Activated CD4-positive, CD25-positive, alpha-beta regulatory T cell treated with anti-CD3 and anti-CD28 coated beads, Interleukin-2, amount 50 U/mL, for 24 hours (primary cell): ENCODE measurements at places on chromosomes 11 and 22.

DNA sequence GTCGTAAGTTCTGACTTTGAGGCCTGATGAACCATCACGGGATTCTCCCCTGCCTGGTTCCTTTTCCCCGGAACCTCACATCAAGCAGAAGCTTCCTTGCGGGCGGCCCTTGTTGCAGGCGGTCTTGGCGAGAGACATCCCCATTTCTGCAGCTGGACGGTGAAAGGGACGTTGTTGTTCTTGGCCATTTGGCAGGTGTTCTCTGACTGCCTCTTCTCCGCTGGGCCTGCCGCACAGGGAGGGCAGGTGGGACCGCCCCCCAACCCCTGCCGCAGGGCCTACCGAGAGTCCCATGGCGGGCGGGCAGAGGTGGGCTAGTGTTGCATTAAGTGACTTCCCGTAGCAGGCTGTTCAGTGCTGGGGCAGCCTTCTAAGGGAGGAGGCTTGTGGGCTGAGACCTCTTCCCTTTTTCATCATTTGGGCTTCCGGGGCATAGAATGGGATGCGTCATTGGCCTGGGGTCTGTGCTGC is 26.9 kb upstream of the GRAMD4 start:
- ATAC-seq = no peak

GRCh38 chr11:12287009-12287373 is 90.4 kb upstream of the PARVA start:
- no peak for ATAC-seq

- ATAC-seq = no peak
These were observed 242.3 kb upstream of the TBCEL start for GRCh38 chr11:120781486-120782120.

DNA sequence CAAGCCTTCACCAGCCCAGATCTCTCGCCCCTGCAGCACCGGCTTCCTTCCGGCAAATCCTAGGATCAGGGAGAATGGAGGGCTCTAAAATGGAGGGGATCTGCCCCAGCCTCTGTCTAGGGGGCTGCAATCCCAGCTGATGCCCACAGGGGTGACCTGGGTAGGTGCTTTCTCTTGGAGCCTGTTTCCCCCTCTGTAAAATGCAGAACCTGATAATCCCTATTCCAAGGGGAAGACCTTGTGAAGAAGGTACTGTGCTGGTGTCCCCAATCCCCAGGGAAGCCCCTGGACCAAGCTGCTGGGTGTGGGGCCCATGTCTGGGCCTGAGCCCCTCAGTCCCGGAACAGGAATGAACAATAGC is 2.8 kb downstream of the EMID1 start:
- ATAC-seq = no peak

DNA sequence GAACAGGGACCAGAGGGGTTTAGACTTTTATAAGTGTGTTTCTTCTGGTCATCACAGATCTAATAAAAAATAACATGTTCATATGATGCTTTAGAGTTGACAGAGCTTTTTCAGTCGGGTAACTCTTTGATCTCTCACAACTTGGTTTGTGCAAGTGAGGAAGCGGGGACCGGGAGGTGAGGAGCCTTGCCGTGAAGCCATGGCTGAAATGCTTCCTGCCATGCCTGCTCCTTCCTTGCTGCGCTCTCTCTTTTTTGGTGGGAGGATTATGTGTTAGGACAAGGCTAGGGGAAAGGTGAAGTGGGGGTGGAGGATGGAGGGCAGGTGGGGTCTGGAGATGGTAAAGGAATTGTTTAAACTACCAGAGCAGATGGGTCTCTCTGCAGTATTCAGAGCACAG is 23.8 kb downstream of the TEAD1 start:
- no peak for ATAC-seq

GRCh38 chr11:1194977-1195681 is 27.7 kb upstream of the MUC5B start:
- no peak for ATAC-seq

- ATAC-seq = no peak
These were observed 473.8 kb upstream of the API5 start for GRCh38 chr11:42837994-42838393.

- no peak for ATAC-seq
These were observed 121.9 kb downstream of the ARHGAP42 start for GRCh38 chr11:100808904-100809491.

DNA sequence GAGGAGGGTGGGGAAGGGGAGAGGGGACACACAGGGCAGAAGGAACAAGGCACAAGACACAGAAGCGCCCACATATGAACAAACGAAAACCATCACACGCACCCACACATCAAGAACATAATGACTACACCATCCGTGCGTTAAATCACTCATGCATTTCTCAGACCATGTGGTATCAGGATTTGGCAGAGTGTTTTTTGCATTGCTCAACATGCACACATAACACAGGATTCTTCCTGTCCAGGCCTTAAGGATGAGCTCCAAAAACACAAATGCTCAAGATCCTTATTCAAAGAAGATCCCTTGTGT is 309.5 kb downstream of the CADM1 start:
- peak; percentile 78 for ATAC-seq

DNA sequence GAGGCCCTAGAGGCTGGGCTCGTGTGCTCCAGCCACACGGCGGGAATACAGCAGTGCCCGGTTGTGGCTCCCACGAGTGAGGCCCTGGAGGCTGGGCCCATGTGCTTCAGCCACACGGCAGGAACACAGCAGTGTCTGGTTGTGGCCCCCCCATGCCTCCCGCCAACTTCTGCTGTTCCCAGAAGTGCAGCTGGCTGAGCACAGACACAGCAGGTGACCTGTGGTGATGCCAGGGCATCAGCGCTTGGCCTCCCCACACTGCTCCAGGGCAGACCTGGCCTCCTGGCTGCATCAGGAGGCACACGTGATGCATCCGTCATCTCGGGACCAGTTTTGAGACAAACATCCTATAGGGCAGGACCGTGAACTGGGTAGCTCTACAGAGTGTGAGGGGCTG is 110.3 kb downstream of the KCNQ1OT1 start:
- ATAC-seq = no peak

- ATAC-seq = no peak
These were observed 211.9 kb downstream of the BLID start for GRCh38 chr11:121904148-121904547.

GRCh38 chr11:57896361-57897145 is 127.1 kb upstream of the OR9Q1 start:
- no peak for ATAC-seq

DNA sequence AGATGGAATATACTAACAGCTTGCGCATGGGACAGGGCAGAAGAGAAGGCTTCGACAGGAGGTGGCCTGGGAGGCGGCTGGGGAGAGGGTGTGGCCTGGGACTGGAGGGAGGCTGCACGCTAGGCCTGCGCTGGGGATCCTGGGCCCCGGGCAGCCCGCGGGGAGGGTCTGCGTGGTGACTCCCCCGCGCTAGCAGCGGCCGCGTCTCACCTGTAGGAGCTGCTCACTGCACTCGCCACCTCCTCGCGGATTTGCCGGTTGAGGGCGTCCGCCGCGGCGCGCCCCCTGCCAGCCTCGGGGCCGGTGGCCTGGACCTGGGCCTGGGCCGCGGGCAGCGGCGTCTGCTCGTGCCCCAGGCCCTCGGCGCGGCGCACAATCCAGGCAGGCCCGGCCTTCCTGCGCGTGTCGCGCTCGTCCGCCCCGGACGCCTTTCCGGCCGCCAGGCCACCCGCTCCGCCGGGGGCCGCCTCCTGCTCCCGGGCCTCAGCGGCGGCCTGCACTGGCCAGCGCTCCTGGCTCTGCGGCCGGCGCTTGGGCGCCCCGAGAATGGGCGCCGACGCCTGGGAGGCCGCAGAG is 1.5 kb downstream of the MAP6 start:
- peak; percentile 24 for ATAC-seq

DNA sequence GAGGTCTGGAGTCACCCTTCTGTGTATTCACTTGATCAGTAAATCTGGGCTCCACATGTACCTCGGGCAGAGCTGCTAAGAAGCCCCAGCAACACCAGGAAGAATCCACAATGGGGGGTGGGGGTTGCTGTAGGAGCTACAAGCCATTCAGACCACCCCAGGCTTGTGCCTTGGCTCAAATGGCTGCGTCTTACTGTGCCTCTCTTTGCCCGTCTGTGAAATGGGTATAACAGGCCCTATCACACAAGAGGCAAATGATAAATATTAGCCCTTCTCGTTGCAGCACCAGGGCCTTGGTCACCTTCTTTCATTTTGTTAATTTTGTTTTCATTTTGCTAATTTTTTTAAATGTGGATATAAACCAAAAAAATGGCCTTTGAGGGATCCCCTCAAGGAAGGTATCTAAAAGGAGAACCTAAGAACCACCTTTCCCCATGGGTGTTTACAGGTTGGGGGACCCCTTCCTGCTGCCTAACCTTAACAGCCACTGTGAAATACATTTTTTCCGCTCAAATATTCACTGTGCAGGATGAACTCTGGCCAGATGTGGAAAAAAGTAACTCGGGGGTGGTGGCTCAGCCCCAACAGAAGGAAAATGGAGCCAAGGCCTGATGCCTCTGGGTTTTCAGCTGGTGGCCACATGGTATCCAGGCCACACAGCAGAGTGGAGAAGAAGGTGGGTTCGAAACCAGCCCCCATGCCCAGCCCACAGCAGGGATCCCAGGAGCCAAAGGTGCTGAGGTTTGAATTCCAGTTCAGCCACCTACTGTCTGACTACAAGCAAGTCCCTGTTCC is 284.0 kb downstream of the MN1 start:
- no peak for ATAC-seq

DNA sequence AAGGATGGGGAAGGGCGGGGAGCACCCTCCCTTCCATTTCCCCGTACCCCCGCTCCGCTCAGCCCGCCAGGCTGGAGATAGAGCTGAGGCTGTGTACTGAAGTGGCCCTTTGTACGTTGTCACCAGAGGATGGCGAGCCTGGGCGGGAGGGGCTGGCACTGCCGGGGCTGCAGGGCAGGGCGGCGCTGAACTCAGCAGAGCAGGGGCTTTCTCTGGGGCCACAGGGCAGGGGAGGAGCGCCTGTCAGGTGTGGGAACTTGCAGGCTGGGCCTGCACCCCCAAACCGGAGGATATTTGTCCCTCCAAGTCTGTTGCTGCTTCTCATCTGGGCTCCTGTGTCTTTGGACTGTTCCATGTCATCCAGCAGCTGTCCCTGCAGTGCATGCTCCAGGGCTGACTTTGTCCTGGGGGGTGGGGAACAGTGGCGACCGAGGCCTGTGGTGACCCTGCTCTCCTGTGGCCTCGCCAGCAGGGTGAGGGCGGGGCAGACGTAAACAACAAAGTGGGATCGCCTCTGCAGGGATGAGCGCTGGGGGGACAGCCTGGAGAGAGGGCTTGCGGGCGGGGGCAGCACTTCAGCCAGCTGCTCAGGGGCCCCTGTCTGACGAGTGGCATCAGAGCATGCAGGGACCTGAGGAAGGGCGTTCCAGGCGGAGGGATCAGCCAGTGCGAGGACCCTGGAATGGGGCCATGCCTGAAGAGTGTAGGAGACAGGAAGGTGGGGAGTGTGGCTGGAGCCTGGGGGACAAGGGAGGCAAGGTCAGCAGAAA is 13.1 kb downstream of the MGAT3 start:
- no peak for ATAC-seq

GRCh38 chr22:43543522-43544288 is 131.9 kb downstream of the MPPED1 start:
- no peak for ATAC-seq

- ATAC-seq = no peak
These were observed 42.1 kb downstream of the PPARA start for GRCh38 chr22:46192210-46192993.

GRCh38 chr22:45897736-45898135 is 79.2 kb downstream of the WNT7B start:
- ATAC-seq = no peak

DNA sequence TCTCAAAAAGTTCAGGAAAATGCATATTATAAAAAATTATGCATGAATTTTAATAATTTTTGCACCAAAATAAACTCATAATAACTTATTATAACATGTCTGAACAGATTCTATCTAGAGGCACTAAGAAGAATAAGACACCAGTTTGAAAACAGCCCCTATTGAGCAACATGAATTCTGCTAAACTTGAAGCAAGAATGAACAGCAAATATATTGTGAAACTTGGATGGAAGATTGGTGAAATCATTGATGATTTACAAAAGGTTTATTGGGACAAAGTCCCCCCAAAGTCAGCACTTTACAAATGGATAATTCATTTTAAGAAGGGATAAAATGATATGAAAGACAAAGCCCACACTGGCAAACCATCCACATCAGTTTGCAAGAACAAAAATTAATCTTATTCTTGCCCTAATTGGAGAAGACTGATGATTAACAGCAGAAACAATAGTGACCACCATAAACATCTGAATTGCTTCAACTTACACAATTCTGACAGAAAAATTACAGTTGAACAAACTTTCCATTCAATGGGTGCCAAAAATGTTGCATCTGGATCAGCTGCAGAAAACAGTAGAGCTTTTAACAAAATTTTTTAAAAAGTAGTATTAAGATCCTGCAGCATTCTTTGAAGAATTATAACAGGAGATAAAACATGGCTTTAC is 257.5 kb upstream of the FAT3 start:
- no peak for ATAC-seq

DNA sequence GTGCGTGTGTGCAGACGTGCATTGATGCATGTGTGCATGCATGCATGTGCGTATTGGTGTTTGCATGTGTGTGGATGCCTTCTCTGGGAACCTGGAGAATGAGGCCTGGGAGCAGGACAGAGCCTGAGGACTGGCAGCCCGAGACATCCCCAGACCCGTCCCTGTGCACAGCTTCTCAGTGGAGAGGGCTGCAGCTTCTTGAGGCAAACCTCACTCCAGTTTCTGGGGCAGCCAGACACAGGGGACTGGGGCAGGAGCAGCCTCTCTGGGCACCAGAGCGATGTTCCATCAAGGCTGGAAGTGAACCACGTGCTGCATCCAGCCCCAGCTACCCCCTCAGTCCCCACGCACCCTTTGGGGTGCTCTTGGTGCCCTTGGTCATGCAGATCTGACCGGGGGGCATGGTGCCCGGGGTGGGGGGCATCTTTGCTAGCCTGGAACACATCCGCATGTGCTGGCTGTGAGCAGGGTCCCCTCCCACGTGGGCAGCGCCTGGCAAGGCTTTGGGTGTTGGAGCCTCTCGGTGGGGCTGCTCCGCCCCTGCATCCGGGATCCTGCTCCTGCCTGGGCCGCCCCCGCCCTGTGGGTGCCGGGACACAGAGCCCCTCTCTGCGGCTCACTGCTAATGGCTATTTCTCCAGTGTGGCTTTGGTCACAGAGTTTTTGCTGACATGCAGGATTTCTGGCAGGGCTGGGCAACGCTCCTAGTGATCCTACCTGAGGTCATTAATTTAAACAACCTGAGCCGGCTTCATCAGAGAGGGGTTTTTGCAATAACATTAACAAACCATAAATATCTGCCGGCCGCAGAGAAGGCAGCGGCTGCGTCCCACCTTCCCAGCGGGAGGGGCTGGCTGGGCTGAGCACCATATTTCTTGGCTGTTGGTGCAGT is 434.7 kb downstream of the TBC1D22A start:
- ATAC-seq = no peak

GRCh38 chr11:61422226-61422625 is 7.5 kb downstream of the CPSF7 start:
- no peak for ATAC-seq

- peak; percentile 55 for ATAC-seq
These were observed 19.6 kb downstream of the ENTHD1 start for GRCh38 chr22:39873965-39874364.
